SJSA1 (cell line): ENCODE measurements at places on chromosomes 6 and 20.

DNA sequence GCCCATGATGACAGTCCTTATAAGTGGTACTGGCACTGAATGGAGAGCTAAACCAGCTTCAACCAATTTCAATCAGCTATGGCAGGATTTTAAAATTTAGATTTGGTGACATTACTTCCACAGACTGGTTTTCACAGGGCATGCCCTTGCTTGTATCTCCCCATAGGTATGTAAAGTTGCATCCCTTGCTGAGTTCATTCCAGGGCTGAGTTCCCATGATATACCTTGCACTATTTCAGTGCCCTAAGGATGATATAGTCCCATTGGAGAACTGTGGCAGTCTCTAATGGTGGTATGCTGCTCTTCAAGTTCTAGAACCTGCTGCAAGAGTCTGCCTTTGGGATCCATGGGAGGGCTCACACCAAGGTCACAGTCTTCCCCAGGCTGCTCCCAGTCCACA lies 232.7 kb upstream of the MOCS1 start:
- no peaks in the 10 kb centered on the region for H3K4me1 ChIP-seq
- no peak for DNase-seq
- H3K4me3 ChIP-seq, result no peak overlapping the region
- no peaks in the 10 kb centered on the region for H3K27me3 ChIP-seq
- no peak overlapping the region for H3K27ac ChIP-seq

- no peaks in the 10 kb centered on the region for H3K36me3 ChIP-seq
- H3K27ac ChIP-seq, result no peak overlapping the region
- no peaks in the 10 kb centered on the region for H3K4me1 ChIP-seq
- DNase-seq, result no peak
- H3K27me3 ChIP-seq, result no peaks in the 10 kb centered on the region
- H3K4me3 ChIP-seq, result no peak overlapping the region
Observed at GRCh38 chr20:18981962-18982539, 168.5 kb downstream of the SCP2D1 start.

DNA sequence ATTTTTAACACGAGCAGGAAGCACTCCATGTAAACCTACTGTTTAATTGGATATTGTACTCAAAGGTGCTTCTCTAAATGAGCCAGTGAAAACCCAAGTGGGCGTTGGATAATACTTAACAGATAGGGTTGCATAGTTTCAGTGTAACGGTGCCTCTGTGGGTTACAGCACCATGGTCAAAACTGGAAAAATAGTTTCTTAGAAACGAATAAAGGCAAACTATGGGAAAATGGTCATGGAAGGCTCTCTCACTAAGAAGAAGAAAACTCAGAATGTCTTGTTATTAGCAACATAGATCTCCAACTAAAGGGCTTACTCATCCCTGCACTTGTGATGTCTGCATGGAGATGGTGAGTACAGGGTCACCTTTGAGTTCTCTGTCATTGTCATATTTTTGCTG lies 59.1 kb upstream of the NEDD9 start:
- H3K4me1 ChIP-seq, result no peaks in the 10 kb centered on the region
- H3K4me3 ChIP-seq, result no peak overlapping the region
- H3K27me3 ChIP-seq, result no peaks in the 10 kb centered on the region
- no peaks in the 10 kb centered on the region for H3K36me3 ChIP-seq
- DNase-seq, result no peak

DNA sequence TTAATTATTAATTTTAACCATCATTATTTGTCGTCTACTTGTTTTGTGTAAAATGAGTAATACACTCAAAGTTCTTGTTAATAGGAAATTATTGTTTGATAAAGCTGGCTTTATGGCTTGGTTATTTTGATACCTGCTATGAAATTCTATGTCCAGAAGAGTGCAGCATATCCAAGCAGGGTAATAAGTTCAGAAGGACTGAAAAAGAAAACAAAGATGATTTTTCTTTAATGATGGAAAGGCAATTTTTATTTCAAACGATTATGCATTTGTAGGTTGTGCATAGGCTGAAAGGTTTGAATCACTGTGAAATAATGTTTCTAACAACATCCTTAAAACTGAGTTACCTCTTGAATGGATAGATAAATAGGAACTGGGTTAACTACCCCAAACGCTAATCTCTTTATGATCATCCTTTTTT lies 1.4 kb upstream of the MAN1A1 start:
- peaks cover 55% of the 10 kb centered on the region for H3K27me3 ChIP-seq
- no peak for DNase-seq
- H3K4me1 ChIP-seq, result peaks cover 18% of the 10 kb centered on the region

GRCh38 chr6:113271437-113271836 lies 585.7 kb upstream of the MARCKS start:
- no peak overlapping the region for H3K4me3 ChIP-seq
- H3K27me3 ChIP-seq, result no peaks in the 10 kb centered on the region

- H3K36me3 ChIP-seq, result no peaks in the 10 kb centered on the region
- DNase-seq, result no peak
- no peak overlapping the region for H3K4me3 ChIP-seq
- no peaks in the 10 kb centered on the region for H3K27me3 ChIP-seq
- H3K27ac ChIP-seq, result no peak overlapping the region
Observed at GRCh38 chr6:792662-793061, 99.7 kb upstream of the EXOC2 start.

- no peaks in the 10 kb centered on the region for H3K4me1 ChIP-seq
- H3K4me3 ChIP-seq, result no peak overlapping the region
- H3K27ac ChIP-seq, result no peak overlapping the region
- H3K36me3 ChIP-seq, result peaks cover 66% of the 10 kb centered on the region
- DNase-seq, result no peak
Observed at GRCh38 chr6:169714178-169714577, 10.1 kb downstream of the PHF10 start.

- H3K4me3 ChIP-seq, result no peak overlapping the region
- no peaks in the 10 kb centered on the region for H3K4me1 ChIP-seq
- DNase-seq, result no peak
- H3K36me3 ChIP-seq, result no peaks in the 10 kb centered on the region
- H3K27ac ChIP-seq, result no peak overlapping the region
Observed at GRCh38 chr20:61582196-61582923, 330.3 kb downstream of the CDH4 start.

DNA sequence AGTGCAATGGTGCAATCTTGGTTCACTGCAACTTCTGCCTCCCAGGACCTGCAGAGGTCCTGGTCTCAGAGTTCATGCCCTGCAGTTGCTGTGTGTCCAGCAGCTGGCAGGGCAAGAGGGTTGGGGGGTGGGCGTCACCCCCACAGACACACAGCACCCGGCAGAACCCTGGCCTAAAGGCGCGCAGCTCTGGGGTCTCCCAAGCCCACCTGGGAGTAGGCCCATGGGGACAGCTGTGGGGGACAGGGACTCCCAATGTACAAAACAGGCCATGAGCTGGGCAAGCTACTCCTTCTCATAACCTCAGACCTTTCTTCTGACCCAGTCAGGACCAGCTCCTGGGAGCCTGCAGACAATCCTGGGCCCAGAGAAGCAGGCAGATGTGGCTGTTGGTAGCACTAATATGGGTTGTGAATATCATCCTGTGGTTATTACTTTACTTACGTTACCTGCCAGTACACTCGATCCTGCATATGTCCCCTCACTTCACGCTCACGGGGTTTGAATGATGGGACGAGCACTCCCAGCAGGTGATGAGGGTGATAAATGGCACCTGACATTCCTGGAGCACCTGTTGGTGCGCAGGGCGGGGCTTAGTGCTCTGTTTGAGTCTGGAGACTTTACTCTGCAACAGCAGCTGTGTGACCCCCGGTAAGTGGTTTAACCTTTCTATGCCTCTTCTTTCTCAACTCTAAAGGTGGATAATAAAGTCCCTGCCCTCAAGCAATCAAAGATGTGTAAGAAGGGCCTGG lies 39.9 kb upstream of the SULF2 start:
- no peaks in the 10 kb centered on the region for H3K4me1 ChIP-seq
- no peak for DNase-seq
- no peak overlapping the region for H3K4me3 ChIP-seq
- no peaks in the 10 kb centered on the region for H3K27me3 ChIP-seq
- H3K27ac ChIP-seq, result no peak overlapping the region

GRCh38 chr20:37273988-37274387 lies 12.4 kb upstream of the GHRH start:
- no peaks in the 10 kb centered on the region; the same call in 1 of the 2 replicates for H3K4me1 ChIP-seq
- H3K27ac ChIP-seq, result no peak overlapping the region
- 0 out of 2 replicates have a peak, but pooled peaks cover 4% of the 10 kb centered on the region for H3K27me3 ChIP-seq
- H3K4me3 ChIP-seq, result no peak overlapping the region

DNA sequence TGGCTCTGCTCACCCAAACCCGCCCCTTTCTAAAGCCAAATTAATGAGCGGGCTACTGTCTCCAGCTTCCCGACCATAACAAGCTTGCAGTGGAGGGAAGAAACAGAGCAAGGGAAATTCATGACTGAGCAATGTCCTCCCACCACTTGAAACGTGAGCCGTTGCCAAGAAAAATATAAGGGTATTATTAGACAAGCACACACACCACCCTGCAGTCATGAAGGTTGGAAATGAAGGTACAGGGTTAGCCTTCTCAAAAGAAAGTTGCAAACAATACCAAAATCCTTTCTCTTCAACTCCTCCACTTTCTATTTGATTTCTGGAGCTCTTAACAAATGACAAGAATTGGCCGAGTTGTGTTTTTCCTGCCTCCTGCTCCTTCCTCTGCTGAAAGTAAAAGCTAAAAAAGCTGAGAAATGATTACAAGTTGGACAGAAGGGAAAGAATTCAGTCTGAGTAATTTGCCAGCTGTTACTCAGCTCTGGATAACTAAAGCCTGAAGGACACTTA lies 151.1 kb upstream of the B3GAT2 start:
- H3K4me3 ChIP-seq, result peak overlapping the region; percentile 9
- peaks cover 23% of the 10 kb centered on the region for H3K4me1 ChIP-seq
- peak overlapping the region; percentile 12 for H3K27ac ChIP-seq
- DNase-seq, result peak; percentile 74

DNA sequence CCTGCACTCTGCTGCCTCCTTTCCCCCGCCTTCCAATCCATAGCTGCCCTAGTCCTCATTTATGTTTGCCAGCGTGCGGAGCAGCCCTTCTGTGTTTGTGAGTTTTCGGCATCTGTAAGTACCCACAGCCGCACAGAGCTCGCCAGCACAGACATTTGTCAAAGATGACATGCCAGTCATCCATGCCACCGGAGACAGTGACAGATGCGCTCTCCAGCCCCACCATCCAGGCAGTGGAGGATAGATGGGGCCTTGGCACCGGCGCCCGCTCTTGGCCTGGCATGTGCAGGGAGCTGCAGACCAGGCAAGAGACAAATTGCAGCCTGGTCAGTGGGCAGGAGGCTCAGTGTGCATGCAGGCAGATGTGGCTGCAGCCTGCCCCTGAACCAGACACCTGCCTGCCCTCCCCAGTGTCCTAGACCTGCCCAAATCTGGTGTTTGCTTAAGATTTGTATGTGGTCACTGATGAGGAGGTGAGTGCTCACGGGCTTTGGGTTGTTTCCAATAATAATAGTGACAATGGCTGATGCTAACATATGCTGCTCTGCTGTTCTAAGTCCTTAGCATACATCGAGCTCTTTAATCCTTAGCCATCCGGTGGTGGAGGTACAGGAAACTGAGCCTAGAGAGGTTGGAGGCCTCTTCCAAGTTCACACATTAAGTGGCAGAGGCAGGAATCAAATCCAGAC lies 78.1 kb downstream of the UNC5CL start:
- H3K4me3 ChIP-seq, result no peak overlapping the region
- H3K27me3 ChIP-seq, result no peaks in the 10 kb centered on the region
- H3K4me1 ChIP-seq, result peaks cover 58% of the 10 kb centered on the region
- H3K36me3 ChIP-seq, result no peaks in the 10 kb centered on the region
- H3K27ac ChIP-seq, result peak overlapping the region; percentile 85; the same call in 1 of the 2 replicates
- no peak for DNase-seq

- no peaks in the 10 kb centered on the region for H3K36me3 ChIP-seq
- no peak overlapping the region for H3K4me3 ChIP-seq
- peaks cover 3% of the 10 kb centered on the region; the same call in 1 of the 2 replicates for H3K4me1 ChIP-seq
- no peaks in the 10 kb centered on the region for H3K27me3 ChIP-seq
- H3K27ac ChIP-seq, result no peak overlapping the region
- no peak for DNase-seq
Observed at GRCh38 chr6:12386816-12387215, 96.7 kb downstream of the EDN1 start.

DNA sequence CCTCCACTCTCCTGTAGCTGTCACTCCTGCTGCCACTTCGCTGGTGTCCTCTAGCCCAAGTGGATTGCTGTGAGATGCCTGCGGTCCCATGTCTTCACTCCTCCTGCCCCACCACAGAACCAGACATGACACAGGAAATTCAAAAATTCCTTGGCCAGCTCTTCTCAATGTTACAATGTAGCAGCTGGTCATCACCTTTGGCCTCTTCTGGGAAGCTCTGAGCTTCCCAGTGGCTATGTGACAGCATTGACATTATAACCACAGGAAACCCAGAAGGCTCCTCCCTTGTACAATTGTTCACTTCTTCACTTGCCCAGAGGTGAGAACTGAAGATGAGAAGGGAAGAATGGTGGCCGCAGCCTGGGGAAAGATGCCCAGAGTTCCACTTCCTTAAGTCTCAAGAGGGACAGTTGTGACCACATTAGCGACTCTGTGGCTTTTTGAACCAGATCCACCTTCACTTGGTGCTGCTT lies 76.1 kb upstream of the NAA20 start:
- H3K4me1 ChIP-seq, result peaks cover 21% of the 10 kb centered on the region
- no peak overlapping the region for H3K4me3 ChIP-seq
- no peaks in the 10 kb centered on the region for H3K27me3 ChIP-seq
- H3K36me3 ChIP-seq, result peaks cover 7% of the 10 kb centered on the region

DNA sequence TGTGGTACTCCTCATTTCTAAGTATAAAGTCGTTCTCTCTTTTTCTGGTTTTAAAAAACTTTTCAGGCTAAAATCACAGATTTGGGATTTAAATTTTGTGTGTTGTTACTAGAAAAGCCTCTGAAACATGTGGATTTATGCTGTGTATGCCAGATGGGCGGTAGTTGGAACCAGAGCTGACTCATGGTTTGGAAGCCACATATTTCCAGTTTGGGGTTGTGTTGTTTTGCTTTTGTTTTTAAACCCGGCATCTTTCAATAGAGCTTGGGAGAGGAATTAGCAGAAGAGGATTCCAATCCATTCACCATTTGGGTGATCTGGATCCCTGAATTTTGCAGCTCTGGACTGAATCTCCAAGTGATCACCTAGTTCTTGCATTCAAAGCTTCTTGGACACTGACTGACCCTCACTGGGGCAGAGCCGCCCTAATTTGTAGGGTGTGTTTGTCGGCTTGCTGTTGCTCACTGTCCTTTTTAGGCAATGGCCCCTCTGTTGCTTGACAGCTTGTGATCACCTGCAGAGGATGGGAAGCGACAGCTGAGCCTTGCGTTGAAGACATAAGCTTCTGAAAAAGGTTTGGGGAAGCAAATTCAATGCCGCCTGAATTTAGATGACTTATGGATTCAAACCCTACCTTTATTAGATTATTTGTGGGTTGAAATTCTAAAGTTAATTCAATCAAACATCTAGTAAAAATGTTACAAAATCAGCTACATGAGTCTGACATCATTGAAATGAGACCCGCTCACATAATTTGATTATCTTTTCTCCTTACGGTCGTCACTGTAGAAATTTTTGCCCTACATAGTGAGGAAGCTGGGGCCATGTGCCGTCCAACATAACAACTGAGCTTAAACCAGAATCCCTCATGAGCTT lies 79.9 kb upstream of the CD83 start:
- peak overlapping the region; percentile 35; the same call in 1 of the 2 replicates for H3K27ac ChIP-seq
- peaks cover 33% of the 10 kb centered on the region for H3K4me1 ChIP-seq
- H3K27me3 ChIP-seq, result no peaks in the 10 kb centered on the region
- H3K4me3 ChIP-seq, result no peak overlapping the region
